HL-60 (cell line): ENCODE measurements at places on chromosomes 1 and 21.
A peak's percentile ranks its signal among the peaks of the same experiment; 100 is the strongest.

GRCh38 chr1:21906173-21907078 lies 30.7 kb downstream of the HSPG2 start:
- no peak for DNase-seq

DNA sequence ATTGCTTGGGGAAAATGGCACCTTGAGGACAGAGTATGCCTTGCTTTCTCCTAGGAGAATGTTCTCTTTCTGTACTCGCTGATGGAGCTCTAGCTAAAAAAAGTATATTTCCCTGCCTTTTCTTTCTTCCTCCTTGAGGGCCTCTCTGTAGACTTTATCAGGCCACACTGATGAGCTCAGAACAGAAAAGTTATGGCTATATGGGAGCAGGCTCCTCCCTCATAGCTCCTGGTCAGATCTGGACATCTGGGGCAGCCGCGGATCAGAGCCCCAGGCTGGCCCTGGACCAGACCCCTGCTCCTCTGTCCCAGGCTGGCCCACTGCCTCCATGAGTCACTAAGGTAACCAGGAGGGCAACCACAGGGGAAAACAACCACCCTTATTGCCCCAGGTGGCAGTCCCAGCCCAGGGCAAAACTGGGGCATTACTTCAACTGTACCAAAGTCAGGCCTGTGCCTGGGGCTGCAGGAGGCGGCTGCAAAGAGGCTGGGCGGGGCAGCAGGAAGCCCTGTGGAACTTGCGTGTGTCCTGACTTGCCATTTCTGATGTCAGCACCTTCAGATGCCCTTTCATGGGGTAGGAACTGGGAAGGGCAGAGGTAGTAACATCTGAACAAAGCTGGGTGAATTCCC lies 26.3 kb upstream of the ZNF648 start:
- no peak for DNase-seq

DNA sequence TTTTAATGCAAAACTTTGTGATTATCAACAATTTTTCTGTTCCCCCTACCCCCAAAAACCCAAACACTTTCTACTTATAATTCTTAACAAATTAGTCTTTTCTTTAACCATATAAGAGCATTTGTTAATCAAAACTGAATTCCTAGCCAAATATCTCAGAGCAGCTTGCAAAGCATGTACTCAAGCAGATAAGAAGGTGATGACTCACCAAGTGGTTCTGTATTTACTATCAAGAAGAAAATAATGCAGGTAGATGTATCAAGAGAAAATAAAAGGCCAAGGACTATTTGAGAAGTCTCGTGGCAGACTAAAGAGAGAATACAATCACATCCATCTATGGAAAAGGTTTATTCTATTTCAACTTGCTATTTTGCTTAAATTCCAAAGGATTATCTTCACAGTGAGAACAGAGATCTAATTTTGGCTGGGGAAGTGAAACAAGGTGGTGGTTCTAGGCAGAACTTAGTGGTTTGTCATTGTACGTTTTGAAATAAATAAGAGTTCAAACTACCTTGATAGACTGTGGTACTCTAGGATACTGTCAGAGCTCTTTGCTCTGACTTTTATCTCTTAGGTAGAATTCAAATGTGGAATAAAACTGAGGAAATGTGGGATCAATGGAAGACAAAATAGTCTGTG lies 94.7 kb upstream of the NRIP1 start:
- DNase-seq: peak; percentile 13

DNA sequence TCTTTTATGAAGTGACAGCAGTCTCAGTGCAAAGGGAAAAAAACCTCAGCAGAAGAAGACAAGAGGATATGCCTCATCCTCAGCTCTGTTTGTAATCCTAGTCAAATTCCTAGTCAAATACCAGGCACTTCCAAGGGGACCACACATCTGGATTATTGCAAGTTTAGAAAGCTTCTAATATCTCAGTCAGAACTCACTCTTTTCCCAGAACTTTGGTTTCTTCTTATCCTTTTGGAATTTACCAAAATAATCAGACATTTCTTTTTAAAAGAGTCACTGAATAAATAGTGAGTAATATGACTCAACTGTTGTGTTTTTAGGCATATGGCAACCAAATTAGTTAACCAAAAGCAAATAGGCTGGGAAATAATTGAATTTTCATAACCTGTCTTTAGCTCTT lies 47.8 kb downstream of the PRRX1 start:
- no peak for DNase-seq

DNA sequence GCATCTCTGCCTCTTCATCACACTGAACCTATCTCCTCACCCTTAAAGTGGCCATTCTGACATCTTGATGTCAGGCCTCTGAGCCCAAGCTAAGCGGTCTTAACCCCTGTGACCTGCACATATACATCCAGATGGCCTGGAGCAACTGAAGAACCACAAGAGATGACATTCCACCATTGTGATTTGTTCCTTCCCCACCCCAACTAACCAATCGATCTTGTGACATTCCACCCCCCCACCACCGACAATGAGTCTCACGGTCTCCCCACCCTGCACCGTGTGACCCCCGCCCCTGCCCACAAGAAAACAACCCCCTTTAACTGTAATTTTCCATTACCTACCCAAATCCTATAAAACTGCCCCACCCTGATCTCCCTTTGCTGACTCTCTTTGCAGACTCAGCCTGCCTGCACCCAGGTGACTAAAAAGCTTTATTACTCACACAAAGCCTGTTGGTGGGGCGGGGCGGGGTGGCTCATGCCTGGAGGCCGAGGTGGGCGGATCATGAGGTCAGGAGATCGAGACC lies 21.0 kb upstream of the PINK1 start:
- no peak for DNase-seq

GRCh38 chr21:26715878-26716506 lies 129.2 kb downstream of the ADAMTS1 start:
- DNase-seq: peak; percentile 3

DNA sequence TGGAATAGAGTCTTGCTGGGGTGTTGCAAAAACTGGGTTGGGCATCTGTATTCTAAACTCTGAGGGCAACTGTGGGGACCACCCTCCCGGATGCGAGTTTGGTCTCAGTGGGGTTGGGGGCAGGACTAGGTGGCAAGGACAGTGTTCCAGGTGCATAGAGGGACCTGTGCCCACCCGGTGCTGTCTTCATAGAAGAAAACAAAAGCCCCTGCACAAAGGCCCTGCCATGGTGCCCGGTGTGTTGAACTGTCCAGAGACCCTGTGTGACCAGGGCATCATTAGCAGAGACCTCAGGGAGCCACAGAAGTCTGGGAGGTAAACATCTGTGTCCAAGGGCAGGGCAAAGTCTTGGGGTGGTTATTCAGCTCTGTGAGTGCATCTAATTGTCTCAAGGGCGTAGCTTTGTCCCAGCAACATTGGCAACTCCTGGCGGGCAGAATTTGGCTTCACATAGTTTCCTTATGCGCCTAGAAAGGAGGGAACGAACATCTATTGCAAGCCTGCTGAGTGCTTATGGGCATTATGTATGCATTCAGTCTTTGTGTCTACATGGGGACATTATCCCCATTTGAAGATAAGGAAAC lies 72.2 kb upstream of the IFFO2 start:
- DNase-seq: no peak

DNA sequence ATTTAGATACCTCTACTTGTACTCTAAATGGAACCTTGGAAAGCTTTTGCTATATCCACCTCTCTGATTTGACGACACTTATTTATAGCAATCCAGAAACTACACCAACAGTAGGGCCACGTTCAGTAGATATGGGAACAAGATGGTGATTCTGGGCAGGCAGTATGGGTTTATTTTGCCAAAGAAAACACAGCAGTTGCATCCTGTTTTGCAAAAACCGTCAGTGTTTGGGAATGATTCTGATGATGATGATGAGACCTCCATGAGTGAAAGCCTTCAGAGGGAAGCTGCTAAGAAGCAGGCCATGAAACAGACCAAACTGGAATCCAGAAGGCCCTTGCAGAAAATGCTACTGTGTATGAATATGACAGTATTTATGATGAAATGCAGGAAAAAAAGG lies 41.5 kb upstream of the NEXN start:
- no peak for DNase-seq

GRCh38 chr1:110645821-110646735 lies 28.7 kb downstream of the KCNA3 start:
- DNase-seq: no peak

DNA sequence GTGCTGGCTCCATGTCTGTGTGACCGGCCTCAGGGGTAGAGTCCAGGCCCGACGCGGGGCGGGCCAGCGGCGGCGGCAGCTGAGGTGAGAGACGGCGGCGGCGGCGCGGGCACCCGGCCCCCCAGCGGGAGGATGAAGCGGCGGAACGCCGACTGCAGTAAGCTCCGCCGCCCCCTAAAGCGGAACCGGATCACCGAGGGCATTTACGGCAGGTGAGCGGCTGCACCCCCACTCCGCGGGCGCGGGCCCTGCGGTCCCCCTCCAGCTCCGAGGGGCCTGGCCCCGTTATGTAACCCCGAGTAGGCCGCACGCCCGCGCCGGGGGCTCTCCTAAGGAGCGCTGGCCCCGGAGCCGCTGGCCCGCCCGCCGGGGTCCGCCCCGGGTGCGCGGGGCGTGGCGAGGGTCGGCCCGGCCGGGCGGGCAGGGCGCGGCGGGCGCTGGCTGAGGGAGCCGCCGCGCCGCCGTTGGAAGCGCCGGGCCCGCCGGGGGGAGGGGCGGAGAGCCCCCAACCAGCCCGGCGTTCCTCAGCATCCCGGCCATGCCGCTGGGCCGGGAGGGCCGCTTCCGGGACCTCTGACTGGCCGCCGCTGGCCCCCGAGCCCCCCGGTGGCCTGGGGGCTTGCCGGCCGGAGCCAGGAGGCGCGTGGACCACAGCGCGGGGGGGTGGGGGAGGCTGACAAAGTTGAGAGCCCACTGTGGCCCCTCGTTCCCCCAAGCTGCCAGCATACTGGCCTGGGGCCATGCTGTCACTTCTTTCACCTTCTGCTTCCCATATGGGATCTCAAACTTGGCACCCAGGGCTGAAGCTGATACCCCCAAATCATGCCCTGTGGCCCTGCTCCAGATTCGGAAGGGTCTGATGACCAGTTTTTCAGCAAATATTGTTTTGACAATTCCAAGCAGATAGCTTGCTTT lies 527 bp downstream of the MACO1 start:
- peak; percentile 74 for DNase-seq

GRCh38 chr1:56065729-56066128 lies 513.6 kb downstream of the PLPP3 start:
- no peak for DNase-seq

- DNase-seq: no peak
Observed at GRCh38 chr1:34696230-34696629, 58.6 kb upstream of the GJB5 start.

DNA sequence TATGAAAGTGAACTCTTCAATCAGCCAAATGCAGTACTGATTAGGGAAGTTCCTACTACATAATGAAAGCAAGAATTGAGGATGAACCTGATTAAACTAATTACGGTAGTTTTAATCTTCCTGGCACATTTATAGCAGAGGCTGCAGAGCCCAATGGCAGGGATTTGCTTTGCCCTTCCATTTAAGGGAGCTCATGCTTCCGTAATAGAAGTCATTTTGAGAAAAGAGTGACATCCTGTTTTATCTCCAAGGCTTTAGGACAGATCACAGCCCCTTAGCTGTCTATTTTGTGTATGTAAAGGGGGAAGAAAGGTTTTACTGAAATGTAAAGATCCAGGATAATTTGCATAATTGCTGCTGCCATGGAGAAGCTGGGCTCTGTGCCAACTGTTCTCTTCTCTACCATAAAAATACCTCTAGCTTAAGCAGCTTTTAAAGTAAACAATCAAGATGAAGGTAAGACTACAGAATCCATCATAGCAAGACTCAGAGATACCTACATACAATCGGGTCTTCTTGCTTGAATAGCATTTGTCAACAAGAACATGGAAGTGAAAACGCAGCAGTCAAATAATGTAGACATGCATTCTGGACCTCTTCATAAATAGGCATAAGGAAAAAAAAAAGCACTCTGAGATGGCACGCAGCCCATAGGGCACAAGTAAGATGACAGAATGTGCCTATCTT lies 62.5 kb downstream of the ASH1L start:
- no peak for DNase-seq

DNA sequence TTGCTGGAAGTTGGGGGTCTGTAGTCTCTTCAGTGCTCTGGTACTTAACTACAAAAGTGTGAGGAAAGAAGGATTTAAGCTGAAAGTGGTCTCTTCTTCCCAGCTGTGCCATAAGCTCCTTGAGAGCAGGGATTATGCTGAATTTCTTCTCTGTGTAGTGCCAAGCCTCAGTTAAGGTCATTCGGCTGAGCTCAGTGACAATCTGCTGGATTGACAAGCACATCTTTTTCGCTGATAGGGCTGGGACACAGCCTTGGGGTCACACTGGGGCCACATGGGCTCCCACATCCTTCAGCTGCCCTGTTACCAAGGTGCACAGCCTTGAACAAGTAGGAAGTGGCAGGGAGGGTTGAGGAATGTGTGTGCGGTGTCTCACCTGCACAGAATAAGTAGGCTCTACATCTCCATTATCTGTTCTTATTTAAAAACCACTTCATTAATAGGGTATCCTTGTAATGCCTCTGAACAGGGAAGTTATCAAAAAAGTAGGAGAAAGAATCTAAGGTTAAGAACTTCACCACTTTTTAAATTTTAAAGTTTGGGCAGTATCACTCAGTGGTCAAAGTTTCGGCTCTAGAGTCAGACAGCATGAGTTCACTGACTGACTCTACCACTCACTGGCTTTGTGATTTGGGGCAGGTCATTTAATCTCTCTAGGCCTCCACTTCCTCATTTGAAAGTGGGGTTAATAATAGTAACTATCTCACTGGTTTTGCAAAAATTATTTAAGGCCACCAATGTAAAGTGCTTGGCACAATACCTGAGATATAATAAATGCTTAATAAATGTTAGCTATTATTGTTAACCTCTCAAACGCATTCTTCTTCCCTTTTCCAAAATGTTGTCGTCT lies 10.3 kb downstream of the ZBTB40 start:
- no peak for DNase-seq

- no peak for DNase-seq
Observed at GRCh38 chr1:184972315-184973055, 1.8 kb downstream of the NIBAN1 start.

DNA sequence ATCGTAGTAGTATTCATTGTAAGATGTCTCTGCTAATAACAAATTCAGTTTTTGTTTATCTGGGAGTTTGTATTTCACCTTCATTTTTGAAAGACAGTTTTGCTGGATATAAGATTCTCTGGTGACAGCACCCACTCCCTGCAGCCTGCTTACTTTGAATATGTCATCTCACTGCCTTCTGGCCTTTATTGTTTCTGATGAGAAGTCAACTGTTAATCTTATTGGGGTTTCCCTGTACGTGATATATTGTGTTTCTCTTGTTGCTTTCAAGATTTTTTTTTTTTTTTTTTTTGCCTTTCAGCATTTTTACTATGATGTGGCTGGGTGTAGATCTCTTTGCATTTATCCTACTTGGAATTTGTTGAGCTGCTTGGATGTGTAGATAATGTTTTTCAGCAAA lies 29.3 kb downstream of the MTF2 start:
- no peak for DNase-seq

GRCh38 chr1:17587693-17588047 lies 48.2 kb downstream of the ARHGEF10L start:
- DNase-seq: no peak

GRCh38 chr1:24830680-24831272 lies 85.5 kb downstream of the CLIC4 start:
- peak; percentile 32 for DNase-seq

- no peak for DNase-seq
Observed at GRCh38 chr1:174960362-174960761, 39.4 kb upstream of the CACYBP start.
